ENCODE measurements at places on chromosomes 4 and X.

DNA sequence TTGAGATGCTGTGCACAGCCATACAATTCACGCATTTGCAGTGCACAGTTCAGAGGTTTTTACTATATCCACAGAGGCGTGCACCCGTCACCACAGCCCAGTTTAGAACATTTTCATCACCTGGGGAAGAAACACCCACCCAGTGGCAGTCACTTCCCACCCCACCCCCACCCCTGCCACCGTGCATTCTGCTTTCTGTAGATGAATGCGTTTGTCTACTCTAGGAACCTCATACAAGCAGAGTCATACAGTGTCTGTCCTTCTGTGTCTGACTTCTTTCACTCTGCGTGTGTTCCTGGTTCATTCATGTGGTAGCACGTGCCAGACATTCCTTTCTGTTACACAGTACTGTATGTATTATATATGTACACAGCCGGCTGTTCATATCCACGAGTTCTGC lies 122.8 kb downstream of the TBL1X start:
- no peak for DNase-seq

- DNase-seq = no peak
Observed at GRCh38 chr4:174340714-174341113, 57.0 kb downstream of the CEP44 start.

- DNase-seq = no peak
Observed at GRCh38 chr4:8000721-8001491, 61.2 kb upstream of the AFAP1 start.

- DNase-seq = no peak
Observed at GRCh38 chrX:12700745-12701144, 90.5 kb upstream of the PRPS2 start.

DNA sequence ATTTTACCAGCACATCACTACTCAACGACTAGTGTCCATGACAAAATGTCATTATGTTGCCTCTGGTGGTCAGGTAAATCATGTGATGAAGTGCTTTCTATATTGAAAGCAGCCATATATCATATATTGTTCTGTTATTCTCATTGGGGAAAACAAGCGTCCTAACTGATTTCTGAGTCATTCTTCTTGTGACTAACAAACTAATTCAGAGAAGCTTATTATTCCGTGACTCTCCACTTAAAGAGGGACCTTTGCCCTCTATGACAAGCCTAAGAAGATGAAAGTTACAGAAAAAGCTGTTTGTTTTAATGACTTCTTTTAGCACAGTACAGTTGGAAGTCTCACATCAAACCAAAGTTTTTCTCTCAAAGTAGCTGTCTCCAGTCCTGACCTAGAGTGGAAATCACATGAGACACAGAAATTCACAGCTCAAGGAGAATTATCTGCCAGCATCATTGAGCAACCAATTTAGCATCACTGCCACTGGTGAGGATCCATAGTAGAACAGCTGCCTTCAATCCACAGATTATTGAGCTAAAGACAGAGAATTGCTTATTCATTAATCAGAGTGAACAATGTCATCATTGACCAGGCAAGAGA lies 36.4 kb downstream of the ASB9 start:
- no peak for DNase-seq

- DNase-seq = no peak
Observed at GRCh38 chrX:132017431-132018185, 5.5 kb upstream of the STK26 start.

DNA sequence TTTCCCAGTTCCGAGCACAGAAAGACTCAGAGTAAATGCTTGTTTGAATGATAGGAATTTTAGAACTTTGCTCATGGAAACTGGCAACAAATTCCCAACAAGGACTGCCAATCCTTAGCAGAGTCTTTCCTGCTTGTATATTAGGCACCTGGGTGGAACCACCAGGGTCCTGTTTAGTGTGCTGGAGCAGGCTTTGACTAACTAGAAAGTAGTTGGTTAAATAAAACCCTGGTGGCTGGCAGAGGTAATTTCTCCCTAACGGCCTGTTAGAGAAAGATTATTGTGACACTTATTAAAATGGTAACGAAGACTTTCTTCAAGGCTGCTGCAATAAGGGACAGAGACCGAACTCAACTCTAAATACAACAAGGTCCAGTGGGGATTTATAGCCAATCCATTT lies 103.6 kb upstream of the TEX13D start:
- DNase-seq = no peak

DNA sequence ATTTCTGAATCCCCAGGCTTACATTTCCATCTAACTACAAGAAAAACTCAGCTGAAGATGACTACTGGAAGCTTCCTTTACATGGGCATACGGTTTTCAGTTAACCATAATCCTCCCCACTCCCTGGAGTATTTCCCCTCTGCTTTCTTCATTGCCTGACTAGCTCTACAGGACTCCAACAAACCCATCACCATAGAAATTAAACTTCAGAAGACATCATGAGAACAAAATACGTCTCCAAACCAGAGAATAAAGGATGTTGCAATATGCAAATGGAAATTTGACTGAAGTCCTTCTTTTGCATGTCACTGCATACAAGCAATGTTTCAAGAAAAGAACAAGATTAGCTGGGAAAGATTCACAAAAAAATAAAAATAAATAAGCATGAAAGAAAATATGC lies 170.2 kb upstream of the PCDH18 start:
- DNase-seq = no peak

Measured in activated CD4-positive, alpha-beta T cell treated with anti-CD3 and anti-CD28 coated beads for 48 hours (primary cell).